ENCODE measurements at places on chromosomes 7 and 10. TPM values are rescaled to one million over a fixed set of nuclear protein-coding genes. Genes with fewer than 3 reads are reported as not detected.

GRCh38 chr10:45380903-45381620 lies 7.0 kb downstream of the ALOX5 start:
- no peak for DNase-seq

- no peak for DNase-seq
These were observed 7.9 kb upstream of the EMX2 start for GRCh38 chr10:117534321-117535297.

DNA sequence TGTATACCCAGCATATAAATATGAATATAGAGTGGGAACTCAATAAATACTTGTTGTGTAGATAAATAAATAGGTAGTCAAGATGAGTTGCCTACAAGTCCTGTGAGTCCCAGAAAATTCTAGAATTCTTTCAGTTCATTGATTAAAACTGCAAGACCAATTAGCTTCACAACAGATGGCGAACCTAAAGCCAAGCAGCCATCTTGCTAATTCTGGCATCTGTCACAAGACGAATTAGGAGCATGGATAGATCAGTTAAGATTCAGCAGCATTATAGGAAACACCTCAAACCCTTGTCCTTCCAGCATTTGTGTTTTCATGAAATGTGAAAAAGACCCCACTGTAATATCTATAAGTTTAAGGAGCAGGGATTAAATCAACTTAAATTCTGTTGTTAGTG lies 552.7 kb downstream of the MAGI2 start:
- no peak for DNase-seq

DNA sequence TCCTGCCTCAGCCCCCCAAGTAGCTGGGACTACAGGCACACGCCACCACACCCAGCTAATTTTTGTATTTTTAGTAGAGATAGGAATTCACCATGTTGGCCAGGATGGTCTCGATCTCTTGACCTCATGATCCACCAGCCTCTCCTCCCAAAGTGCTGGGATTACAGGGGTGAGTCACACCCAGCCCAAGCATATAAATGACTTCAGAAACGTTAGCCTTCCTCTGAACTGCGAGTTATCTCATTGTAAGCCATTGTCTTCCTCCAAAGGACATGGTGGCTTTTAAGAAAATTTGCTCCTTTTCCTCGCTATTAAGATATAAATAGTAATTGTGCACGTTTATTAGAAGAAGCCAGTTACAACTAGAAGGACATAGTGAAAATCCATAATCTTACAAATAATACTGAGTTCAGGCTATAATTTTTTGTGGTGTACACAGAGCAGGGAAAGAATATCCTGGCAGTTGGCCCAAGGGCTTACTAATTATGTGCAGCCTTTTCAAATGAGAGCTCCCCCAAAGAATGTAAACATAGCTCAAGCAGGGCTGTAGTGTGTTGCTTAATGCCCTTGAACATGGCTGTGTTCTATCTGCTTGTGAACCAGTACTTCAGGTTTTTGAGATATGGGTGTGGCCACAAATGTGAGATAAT lies 495.8 kb downstream of the PARD3 start:
- peak; percentile 91 for DNase-seq

- no peak for DNase-seq
These were observed 17.3 kb downstream of the SLC16A12 start for GRCh38 chr10:89518108-89518507.

GRCh38 chr7:121107923-121108498 lies 119.5 kb downstream of the CPED1 start:
- peak; percentile 32 for DNase-seq

DNA sequence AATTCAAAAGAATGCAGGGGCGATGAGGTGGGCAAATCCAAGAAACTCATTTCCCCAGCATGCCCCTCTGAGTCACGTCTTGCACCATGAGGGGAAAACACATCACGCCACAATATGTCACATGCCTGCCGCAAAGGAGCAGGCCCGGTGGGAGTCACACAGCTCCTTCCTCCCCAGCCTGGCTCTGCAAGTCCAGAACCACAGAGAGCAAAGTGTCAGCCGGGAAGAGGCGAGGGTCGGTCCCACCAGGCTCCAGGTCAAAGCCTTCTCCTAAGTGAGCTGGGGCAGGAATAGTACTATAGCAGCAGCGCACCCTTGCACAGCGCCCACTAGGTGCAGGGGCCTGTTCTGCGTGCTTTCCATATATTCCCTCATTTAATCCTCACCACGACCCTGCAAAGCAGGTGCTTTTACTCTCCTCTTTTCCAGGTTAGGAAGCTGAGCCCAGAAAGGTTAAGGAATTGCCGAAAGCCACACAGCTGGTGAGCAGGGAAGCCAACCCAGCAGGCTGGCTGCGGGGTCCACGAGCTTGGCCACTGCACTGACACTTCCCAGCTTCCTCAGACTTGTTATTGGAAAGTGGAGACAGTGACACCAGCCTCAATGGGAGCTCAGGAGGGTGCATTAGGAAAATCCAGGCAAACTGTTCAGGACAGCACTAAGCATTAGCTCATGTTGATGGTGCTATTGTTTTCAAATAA lies 94.0 kb upstream of the ZMIZ1 start:
- DNase-seq: no peak

DNA sequence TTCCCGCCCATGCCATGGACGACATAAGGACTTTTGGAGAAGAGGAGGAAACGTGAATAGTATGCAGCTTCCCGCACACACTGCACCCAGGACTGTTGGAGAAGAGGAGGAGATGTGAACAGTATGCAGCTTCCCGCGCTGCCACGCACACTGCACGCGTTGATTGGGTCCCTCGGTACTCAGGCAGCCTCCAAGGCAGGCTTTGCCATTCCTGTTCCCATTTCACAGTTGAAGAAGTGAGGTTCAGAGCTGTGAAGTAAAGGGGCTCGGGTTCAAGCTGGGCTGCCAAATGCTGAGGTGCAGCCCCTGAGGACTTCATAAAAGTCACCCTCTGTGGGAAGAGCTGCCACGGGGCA lies 147.9 kb upstream of the FAM20C start:
- no peak for DNase-seq

- DNase-seq: no peak
These were observed 440.1 kb downstream of the KCNMA1 start for GRCh38 chr10:77197544-77197943.

- peak; percentile 28 for DNase-seq
These were observed 98.9 kb downstream of the LHPP start for GRCh38 chr10:124560377-124561105.

- no peak for DNase-seq
These were observed 97.4 kb upstream of the LRGUK start for GRCh38 chr7:134029743-134030142.

GRCh38 chr10:119263951-119264617 lies 56.7 kb downstream of the GRK5 start:
- no peak for DNase-seq

DNA sequence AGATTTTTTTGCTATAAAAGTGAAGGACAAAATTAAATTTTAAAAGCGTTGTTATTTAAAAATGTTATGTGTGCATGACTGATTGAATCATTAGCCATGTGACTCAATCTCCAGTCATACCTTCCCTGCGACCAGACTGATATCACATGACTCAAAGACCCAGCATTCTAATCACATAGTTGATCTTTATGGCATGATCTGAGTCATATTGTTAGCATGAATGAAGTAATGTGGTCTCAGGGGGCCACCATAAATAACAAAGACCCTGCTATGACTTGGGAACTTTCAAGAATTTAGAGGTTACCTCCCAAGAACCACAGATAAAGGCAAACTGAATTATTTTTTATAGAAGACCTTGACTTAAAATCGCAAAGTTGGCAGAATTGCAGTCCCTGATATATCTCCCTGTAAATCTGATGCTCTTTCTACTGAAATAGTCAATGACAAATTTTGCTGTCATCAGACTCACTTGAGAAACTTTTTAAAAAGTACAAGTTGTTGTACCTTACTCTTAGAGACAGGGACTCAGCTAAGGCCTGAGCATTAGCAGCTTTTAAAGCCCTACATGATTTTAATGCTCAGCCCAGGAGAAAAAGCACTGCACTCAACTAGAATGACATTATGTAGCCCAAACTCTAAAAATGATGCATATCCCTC lies 717.3 kb downstream of the XPNPEP1 start:
- no peak for DNase-seq

DNA sequence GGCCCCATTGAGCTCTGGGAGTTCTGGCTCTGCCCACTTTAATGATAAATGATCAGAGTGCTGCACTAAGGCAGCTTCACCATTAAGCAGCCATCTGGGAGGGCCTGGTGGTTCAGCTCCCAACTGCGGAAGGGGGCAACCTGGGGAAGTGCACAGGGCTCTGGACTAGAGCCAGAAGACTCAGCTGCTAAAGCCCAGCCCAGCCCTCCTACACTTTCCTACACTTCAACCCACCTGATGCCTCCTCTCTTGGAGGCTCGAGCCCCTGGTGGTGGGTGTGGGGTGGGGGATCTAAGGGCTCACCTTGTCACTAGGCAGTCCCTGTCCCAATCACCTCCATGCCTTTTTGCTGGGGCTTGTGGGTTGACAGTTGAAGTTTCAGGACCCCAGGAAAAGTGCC lies 60.6 kb upstream of the ANTXRL start:
- DNase-seq: no peak

- no peak for DNase-seq
These were observed 113.0 kb downstream of the COL28A1 start for GRCh38 chr7:7422641-7423040.

DNA sequence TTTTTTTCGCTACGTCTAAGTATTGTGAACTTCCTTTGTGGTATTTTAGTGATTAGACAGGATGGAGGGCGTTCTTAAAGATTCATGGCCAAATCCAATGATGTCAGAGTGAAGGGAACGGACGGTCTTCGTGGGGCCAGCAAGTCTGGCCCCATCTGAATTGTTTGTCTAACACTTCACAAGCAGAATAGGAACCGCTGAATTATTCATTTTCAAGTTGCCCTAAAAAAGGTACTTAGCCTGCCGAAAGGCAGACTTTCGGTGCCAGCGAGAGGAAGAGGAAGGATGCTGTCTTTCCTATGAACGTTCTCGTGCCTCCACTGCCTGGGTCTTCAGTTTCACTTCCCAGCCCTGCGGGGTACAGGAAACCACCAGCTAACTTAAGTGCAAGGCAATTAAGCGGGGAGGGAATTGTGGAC lies 145.7 kb upstream of the SH2B2 start:
- DNase-seq: no peak

DNA sequence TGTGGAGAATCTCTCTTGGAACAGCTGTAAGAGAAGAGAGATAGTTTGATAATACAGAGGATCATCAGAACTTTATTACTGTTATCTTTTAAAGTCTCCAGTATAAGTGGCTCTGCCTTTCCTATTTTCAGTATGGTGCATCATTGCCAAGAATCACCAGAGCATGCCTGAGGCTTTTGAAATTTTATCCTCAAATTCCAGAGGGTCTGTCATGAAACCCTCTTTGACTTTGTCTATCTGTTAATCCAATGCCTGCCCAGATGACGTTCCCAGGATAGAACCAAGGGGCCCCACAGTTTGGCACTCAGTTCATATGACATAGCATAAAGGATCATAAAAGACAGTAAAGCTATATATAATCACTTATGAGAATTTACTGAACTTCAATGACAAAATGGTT lies 35.3 kb upstream of the SEMA3C start:
- DNase-seq: no peak

DNA sequence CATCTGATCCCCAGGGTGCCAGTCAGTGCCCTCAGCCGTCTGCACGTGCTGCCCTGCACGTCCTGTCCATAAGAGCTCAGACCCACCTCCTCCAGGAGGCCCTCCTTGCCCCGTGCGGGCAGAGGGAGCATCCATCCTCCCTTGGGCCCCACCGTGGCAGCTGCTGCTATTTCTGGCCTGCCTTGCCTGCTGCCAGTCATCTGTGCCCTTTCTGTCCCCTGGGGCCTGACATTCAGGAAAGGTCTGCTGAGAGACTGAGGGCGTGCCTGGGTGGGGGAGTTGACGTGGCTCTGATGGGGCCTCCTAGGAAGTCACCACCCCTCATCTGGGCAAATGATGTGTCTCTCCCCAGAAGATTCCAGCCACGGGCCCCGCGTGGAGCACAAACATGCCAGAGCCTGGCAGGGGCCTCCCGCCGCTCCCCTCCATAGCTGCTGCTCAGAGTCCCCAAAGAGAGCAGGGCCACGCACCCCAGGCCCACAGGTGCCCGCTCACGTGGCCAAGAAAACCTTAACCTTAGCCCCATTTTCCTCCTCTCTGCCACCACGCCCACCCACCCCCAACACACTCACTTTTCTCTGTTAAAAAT lies 21.8 kb downstream of the DPYSL4 start:
- DNase-seq: no peak

- no peak for DNase-seq
These were observed 948.8 kb downstream of the GRM8 start for GRCh38 chr7:126303926-126304325.

- no peak for DNase-seq
These were observed 4.3 kb upstream of the GSTO1 start for GRCh38 chr10:104250371-104250770.

DNA sequence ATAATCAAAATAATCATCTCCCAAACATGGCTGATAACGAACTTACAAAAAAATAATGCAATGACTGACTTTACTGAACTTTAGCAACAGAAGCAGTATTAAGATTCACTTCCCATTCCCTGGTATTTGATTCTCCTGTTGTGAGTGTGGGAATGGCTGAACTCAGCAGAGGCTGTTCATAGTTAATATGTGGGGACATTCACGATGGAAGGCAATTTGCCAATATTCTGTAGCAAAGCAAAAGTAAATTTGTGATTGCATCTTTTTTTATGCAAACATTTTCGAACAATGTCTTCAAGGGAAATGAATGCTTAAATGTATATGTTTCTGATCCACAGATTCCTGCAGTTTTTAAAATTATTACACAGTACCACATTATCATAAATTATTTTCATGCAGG lies 431.7 kb upstream of the KLF6 start:
- no peak for DNase-seq

GRCh38 chr7:114084472-114085312 lies 165.9 kb upstream of the PPP1R3A start:
- DNase-seq: peak; percentile 67

DNA sequence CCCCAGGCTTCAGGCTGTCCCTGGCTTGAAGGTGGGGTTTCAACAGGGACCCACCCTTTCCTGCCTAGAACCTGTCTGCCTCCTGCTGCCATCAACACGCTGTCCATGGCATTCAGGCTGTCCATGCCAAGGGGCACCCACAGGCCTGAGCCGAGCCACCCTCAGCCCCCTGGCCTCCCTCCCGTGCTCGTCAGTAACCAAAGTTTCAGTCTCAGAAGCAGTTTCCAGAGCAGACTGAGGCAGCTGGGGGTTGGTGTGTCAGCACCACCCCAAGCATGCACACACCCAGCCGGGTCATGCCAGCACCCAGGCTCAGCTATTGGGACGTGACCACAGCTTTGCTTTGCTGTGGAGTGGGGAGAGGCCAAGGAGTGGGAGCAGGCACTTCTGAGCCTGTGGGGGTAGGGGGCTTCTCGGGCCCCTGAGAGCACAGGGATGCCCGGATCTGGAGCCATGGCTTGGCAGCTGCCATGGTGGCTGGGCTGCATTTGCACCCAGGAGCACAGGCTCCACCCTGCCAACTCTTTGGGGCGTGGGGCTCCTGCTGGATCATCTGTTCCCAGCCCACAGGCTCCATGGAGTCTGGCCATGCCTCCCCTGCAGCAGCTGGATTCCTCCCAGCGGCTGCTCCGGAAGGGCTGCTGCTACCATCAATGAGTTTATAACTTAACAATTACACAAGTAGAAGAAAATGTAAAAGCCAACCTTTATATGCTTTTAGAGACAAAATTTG lies 314.5 kb upstream of the SEMA3C start:
- DNase-seq: no peak

Gene ZNF862
- 21.8 TPM for polyA plus RNA-seq

Gene SLC4A2
- 89.4 TPM for polyA plus RNA-seq

Gene RAMP3
- 32.0 TPM for polyA plus RNA-seq

Gene GHITM
- polyA plus RNA-seq: 113 TPM

Gene C7orf57
- polyA plus RNA-seq: 3.7 TPM

Gene ACHE
- 6.6 TPM for polyA plus RNA-seq

Gene DYDC1
- 1.1 TPM for polyA plus RNA-seq

Gene CH25H
- 0.21 TPM for polyA plus RNA-seq

Gene C10orf105
- polyA plus RNA-seq: 0.32 TPM

Gene DENND2A
- 41.1 TPM for polyA plus RNA-seq

Gene TRIM74
- polyA plus RNA-seq: 1.7 TPM

Gene KLF14
- polyA plus RNA-seq: 0.19 TPM

Data from right lung (tissue), 10 donors.